Body of pancreas (tissue), 4 donors: ENCODE measurements at places on chromosomes 13 and 19. TPM values are rescaled to one million over a fixed set of nuclear protein-coding genes. Genes with fewer than 3 reads are reported as not detected.
A peak's percentile ranks its signal among the peaks of the same experiment; 100 is the strongest.

Gene ACP7
- not detected for total RNA-seq

Gene ZNF793
- 0.99 TPM for total RNA-seq

Gene NFKBIB
- total RNA-seq: 28.3 TPM

Gene TYROBP
- total RNA-seq: 19.2 TPM

Gene RUBCNL
- total RNA-seq: 2.1 TPM

Gene ERICH4
- total RNA-seq: not detected

GRCh38 chr19:17324357-17325114, 10.1 kb downstream of the ANO8 start:
- no peak overlapping the region for H3K4me3 ChIP-seq
- peaks cover 4% of the 10 kb centered on the region for H3K36me3 ChIP-seq
- H3K27ac ChIP-seq: no peak overlapping the region
- H3K27me3 ChIP-seq: no peaks in the 10 kb centered on the region

DNA sequence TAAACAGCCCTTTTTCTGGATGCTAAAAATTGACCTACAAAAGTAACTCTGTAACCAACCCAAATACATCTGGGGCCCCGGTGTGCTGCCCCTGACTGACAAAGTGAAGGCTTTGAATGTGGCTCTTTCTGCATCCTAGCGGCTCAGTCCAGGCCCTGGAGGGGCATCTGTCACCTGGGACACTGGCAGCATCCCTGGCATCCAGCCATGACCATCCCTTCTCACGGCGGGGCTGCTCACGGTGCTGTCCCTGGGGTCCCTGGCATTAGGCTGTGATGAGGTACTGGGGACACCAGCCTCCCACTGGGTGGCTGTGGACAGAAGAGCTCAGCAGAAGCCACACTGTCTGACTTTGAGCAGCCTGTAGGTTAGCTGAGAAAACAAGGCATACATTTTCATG, 34.3 kb downstream of the BICRA start:
- no peaks in the 10 kb centered on the region for H3K27me3 ChIP-seq
- H3K36me3 ChIP-seq: no peaks in the 10 kb centered on the region
- no peak for DNase-seq
- no peak overlapping the region for H3K27ac ChIP-seq
- no peak overlapping the region for H3K4me3 ChIP-seq

DNA sequence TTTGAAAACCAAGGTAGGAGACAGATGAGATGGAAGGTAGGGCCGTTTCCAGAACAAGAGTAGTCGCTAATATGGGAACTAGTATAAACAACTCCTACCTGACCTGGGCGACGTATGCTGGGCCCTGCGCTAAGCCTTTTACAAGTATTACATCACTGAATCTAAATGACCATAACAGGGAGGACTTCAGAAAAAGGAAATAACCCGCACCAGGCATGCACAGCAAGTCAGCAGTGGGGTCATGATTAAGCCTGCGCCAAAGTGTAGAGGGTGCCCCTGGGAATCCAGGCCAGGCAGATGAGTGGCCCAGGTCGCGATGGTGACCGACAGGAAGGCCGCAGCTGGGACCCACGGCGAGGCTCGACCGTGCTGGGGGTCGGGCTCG, 613 bp downstream of the ATP13A1 start:
- H3K36me3 ChIP-seq: peaks cover 5% of the 10 kb centered on the region
- H3K4me1 ChIP-seq: peaks cover 19% of the 10 kb centered on the region
- peak overlapping the region; percentile 50 for H3K4me3 ChIP-seq
- H3K27ac ChIP-seq: peak overlapping the region; percentile 97

GRCh38 chr19:19076476-19076875, 12.7 kb downstream of the SLC25A42 start:
- no peak for DNase-seq
- no peak overlapping the region for H3K4me3 ChIP-seq
- no peak overlapping the region for H3K27ac ChIP-seq
- no peaks in the 10 kb centered on the region for H3K27me3 ChIP-seq

DNA sequence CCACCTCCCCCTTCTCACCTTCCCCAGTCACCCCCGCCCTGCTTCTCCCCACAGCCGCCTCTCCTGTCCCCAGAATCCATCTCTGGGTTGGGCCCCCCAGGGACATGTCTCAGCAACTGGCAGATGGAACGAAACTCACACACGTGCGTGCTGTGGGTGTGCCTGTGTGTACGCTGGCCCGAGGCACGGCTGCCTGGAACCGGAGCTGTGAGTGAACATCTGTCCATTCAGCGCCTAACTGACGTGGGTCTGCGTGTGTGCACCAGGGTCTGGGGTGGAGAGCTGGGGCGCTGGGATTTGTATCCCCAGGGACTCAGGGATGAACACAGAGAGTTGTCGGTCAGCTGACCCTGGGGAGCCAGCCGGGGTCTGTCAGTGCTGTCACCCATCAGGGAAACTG, 752 bp upstream of the HAS1 start:
- H3K36me3 ChIP-seq: no peaks in the 10 kb centered on the region
- no peak for DNase-seq
- H3K27me3 ChIP-seq: peaks cover 3% of the 10 kb centered on the region
- no peak overlapping the region for H3K4me3 ChIP-seq
- no peak overlapping the region for H3K27ac ChIP-seq
- H3K4me1 ChIP-seq: no peaks in the 10 kb centered on the region

GRCh38 chr19:2808129-2808941, 11.3 kb upstream of the ZNF554 start:
- H3K27me3 ChIP-seq: no peaks in the 10 kb centered on the region
- no peaks in the 10 kb centered on the region for H3K4me1 ChIP-seq
- no peak overlapping the region for H3K4me3 ChIP-seq
- DNase-seq: no peak
- no peak overlapping the region for H3K27ac ChIP-seq

- H3K27me3 ChIP-seq: no peaks in the 10 kb centered on the region
- H3K27ac ChIP-seq: no peak overlapping the region
- DNase-seq: peak; percentile 34
- no peaks in the 10 kb centered on the region for H3K36me3 ChIP-seq
- H3K4me3 ChIP-seq: no peak overlapping the region
- H3K4me1 ChIP-seq: no peaks in the 10 kb centered on the region
Measured at GRCh38 chr13:27383104-27383921, 41.1 kb upstream of the GTF3A start.

DNA sequence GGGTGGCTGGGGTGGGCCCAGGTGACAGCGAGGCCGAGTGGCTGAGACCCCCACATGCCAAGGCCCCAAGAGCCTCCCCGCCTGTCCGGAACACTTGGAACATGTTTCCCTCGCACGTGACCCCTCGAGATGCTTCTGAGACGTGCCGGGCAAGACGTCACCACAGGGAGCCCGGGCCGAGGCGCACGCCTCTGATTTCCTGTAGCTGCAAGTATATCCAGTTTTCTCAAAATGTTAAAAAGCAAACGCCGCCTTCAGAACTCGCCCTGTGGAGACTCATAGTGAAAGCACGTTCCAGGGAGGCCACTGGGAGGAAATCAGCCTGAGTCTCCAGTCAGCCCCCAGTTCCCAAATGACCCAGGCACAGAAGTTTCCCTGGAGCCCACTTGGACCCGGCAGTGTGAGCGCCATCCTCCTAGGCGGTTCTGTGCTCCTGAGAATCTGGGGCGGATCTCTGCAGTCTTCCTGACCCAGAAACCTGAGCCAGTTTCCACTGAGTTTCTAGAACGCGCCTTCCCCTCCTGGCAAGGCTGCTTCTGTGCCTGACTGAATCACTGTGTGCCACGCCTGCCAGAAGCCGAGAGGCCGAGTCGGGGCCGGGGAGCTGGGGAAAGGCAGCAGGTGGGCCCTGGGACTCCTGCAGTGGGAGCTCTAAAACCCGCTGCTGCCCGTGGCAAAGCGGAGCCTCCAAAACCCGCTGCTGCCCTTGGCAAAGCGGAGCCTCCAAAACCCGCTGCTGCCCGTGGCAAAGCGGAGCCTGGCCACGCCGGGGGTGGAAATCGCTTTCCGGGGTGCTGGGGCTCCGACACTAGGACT, 179.3 kb downstream of the KDM4B start:
- no peaks in the 10 kb centered on the region for H3K4me1 ChIP-seq
- H3K4me3 ChIP-seq: no peak overlapping the region
- no peaks in the 10 kb centered on the region for H3K36me3 ChIP-seq

DNA sequence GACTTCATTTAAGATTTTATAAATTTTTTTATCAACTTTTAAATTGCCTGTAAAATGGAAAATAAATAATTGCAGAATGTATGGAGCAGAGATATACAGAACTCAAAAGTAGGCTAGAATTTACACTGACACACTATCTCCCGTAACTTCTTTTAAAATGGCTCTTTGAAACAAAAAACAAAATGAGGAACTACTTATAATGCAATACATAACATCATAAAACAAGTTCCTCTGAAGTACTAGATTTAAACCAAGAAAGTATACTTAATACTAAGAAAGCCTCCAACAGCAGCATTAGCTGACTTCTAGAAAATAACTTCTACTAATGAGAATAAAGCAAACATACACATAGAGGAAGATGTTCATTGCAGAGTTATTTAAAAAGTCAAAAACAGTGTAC, 17.0 kb downstream of the RBM26 start:
- DNase-seq: no peak
- H3K27ac ChIP-seq: no peak overlapping the region
- no peak overlapping the region for H3K4me3 ChIP-seq
- peaks cover 22% of the 10 kb centered on the region for H3K4me1 ChIP-seq
- H3K27me3 ChIP-seq: no peaks in the 10 kb centered on the region
- H3K36me3 ChIP-seq: no peaks in the 10 kb centered on the region

- no peak overlapping the region for H3K4me3 ChIP-seq
- no peak overlapping the region for H3K27ac ChIP-seq
- no peaks in the 10 kb centered on the region for H3K36me3 ChIP-seq
- no peak for DNase-seq
Measured at GRCh38 chr19:43687660-43687997, 17.7 kb upstream of the PLAUR start.
